ENCODE measurements at places on chromosomes 11 and 22. TPM values are rescaled to one million over a fixed set of nuclear protein-coding genes. Genes with fewer than 3 reads are reported as not detected.

DNA sequence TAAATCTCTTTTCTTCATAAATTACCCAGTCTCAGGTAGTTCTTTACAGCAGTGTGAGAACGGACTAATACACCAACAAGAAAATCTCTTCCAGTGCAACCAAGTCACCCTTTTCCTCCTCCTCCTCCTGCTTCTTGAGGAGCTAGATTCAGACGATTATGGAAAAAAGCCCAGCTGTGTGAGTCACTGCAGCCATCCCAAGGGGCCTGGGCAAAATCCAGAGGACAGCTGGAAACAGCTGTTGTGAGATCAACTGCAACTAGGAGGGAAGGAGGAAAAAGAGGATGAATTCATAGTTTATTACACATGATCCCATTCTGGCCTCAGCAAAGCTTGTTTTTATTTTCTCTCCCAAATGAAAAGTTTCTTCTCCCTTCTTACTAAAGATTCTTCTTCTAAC, 32.9 kb downstream of the RBFOX2 start:
- peaks cover 32% of the 10 kb centered on the region for H3K4me1 ChIP-seq
- no peaks in the 10 kb centered on the region for H3K27me3 ChIP-seq
- no peak overlapping the region for H3K27ac ChIP-seq
- H3K36me3 ChIP-seq = peaks cover 6% of the 10 kb centered on the region
- H3K4me3 ChIP-seq = no peak overlapping the region
- DNase-seq = no peak

- peak; percentile 40 for DNase-seq
- H3K36me3 ChIP-seq = no peaks in the 10 kb centered on the region
- H3K27ac ChIP-seq = peak overlapping the region; percentile 93
- H3K4me3 ChIP-seq = peak overlapping the region; percentile 91
- peaks cover 26% of the 10 kb centered on the region for H3K4me1 ChIP-seq
Measured at GRCh38 chr11:776561-777287, 563 bp downstream of the GATD1 start.

- H3K27ac ChIP-seq = no peak overlapping the region
- H3K4me3 ChIP-seq = no peak overlapping the region
- H3K36me3 ChIP-seq = no peaks in the 10 kb centered on the region
- H3K27me3 ChIP-seq = peaks cover 10% of the 10 kb centered on the region
Measured at GRCh38 chr11:58965246-58965985, 26.1 kb downstream of the GLYATL1 start.

- no peak overlapping the region for H3K4me3 ChIP-seq
- H3K36me3 ChIP-seq = peaks cover 3% of the 10 kb centered on the region
- no peak for DNase-seq
- H3K4me1 ChIP-seq = peaks cover 17% of the 10 kb centered on the region
- H3K27ac ChIP-seq = no peak overlapping the region
Measured at GRCh38 chr11:8728563-8728962, 46.0 kb downstream of the RPL27A start.

DNA sequence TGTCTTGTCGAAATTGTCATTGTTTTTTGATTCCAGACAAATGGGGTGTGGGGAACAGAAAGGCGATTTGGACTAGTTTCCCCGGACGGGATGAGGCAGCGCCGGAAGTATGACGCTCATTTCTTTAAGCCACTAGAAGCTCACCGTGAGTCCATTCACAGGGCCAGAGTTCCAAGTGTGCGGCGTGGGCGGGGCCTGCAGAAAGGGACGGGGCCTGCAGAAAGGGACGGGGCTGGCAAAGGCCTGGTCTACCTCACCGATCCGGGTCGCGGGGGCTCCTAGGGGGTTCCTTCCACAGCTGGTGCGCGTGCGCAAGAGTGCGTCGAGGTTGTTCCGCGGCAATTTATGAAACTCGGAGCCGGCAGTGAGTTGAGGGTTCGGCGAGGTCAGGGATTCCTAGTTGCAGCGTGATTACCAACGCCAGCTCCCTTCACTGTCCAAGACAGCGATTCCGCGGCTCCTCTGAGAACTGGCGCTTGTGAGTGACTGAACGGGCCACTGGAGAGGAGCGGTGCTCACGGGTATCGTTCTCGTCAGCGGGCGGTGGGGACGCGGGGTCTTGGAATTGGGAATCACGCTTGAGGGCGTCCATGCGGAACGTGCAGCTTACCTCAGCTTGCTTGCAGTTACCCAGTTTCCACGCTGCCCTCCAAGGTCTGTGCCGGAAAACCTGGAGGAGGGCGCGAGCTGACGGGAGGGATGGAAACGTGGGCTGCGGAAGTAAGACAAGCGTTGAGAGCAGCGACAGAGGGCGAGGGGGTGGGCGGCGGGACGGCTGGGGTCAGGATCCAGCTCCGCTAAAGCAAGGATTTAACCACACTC, at the start of gene ZNF215:
TSS of gene ZNF215 (plus strand) at position 219 of the 822 bp plus-strand sequence. CDS start 5,847 bp downstream, outside the sequence.
- H3K27ac ChIP-seq = peak within 1 kb of the TSS; percentile 94
- peaks cover 32% of the 10 kb centered on the region for H3K4me1 ChIP-seq
- peak; percentile 69 for DNase-seq
- peak within 1 kb of the TSS; percentile 98 for H3K4me3 ChIP-seq
- no peaks in the 10 kb centered on the region for H3K27me3 ChIP-seq

GRCh38 chr11:92703449-92703830, 266.0 kb upstream of the MTNR1B start:
- H3K4me3 ChIP-seq = no peak overlapping the region
- DNase-seq = no peak
- peaks cover 34% of the 10 kb centered on the region for H3K4me1 ChIP-seq
- H3K27me3 ChIP-seq = no peaks in the 10 kb centered on the region
- H3K36me3 ChIP-seq = peaks cover 21% of the 10 kb centered on the region

- H3K27ac ChIP-seq = no peak overlapping the region
- H3K27me3 ChIP-seq = no peaks in the 10 kb centered on the region
- H3K4me1 ChIP-seq = peaks cover 10% of the 10 kb centered on the region
- H3K4me3 ChIP-seq = no peak overlapping the region
Measured at GRCh38 chr22:32628628-32629572, 154.3 kb downstream of the FBXO7 start.

Gene DDTL
- not detected for total RNA-seq

Gene MAP6
- 57.7 TPM for total RNA-seq

Gene PTDSS2
- total RNA-seq = 52.4 TPM

Gene TEX12
- not detected for total RNA-seq

Gene SCGB1C1
- not detected for total RNA-seq

Gene TESMIN
- 4.2 TPM for total RNA-seq

Gene DDIAS
- 23.2 TPM for total RNA-seq

Gene GSTT2
- total RNA-seq = not detected

Measured in neural crest cell (in vitro differentiated cells).